GM12892 (cell line): ENCODE measurements at places on chromosomes 11 and 22.

- no peak for DNase-seq
These were observed 23.9 kb downstream of the RTN4R start for GRCh38 chr22:20244250-20244648.

- no peak for DNase-seq
These were observed 9.5 kb downstream of the DRICH1 start for GRCh38 chr22:23622634-23623033.

- DNase-seq: no peak
These were observed 1.0 kb downstream of the SUN2 start for GRCh38 chr22:38754751-38755154.

DNA sequence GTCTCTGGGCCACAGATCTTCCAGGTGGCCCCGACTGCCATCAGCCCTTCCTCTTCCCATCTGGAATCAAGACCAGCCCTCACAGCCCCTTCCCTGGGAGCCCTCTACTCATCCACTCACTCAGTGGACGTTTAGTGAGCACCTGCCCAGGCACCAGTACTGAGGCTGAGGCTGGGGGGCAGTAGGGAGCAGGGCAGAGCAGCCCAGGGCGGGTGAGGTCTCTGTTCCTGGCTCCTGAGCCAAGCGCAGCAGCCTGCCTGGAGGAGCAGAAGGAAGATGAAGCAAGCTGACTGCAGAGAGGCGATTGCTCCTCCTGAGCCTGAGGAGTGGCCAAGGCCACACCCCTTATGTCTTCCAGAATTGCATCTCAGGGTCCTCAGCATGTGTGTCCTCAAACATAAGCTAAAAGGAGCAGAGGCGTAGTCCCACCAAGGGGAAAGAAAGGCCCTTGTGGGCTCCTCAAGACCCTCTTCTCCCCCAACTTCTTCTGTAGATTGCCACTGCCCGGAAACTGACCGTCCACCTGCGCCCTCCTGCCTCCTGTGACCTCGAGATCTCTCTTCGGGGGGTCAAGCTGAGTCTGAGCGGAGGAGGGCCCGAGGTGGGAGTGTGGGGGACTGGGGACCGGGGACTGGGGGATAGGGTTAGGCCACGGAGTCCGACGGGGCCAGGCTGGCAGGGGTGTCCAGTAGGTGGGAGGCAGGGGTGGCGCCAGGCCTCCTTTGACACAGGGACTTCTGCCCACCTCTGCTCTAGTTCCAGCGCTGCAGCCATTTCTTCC lies 5.8 kb downstream of the MAPK8IP2 start:
- peak; percentile 40 for DNase-seq

- no peak for DNase-seq
These were observed 2.1 kb downstream of the CDC42BPG start for GRCh38 chr11:64842366-64842759.

DNA sequence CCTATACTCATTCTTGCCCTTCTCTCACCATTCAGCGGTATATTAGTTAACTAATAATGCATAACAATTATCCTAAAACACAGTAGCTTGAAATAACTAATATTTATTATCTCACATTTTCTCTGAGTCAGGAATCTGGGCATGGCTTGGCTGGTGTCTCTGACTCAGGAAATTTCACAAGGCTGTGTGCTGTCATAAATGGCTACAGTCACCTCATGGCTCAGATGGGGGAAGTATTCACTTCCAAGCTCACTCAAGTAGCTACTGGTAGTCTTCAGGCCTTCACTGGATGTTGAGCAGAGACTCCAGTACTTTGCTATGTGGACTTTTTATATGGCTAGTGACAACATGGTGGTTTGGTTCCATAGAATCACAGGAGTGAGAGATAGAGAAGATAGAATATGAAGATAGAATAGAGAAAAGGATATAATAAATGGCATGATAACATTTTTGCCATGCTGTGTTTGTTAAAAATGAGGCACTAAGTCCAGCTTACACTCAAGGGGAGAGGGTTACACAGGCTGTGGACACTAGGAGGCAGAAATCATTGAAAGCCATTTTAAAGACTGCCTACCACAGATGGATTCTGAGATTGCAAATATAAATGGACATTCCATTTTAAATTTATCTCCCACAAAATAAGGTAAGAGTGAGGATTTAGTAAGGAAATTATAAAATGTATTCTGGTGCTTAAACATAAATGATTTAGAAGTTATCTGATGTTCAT lies 997.8 kb upstream of the CHORDC1 start:
- no peak for DNase-seq

- DNase-seq: no peak
These were observed 56.8 kb upstream of the SHANK2 start for GRCh38 chr11:71309181-71309580.

DNA sequence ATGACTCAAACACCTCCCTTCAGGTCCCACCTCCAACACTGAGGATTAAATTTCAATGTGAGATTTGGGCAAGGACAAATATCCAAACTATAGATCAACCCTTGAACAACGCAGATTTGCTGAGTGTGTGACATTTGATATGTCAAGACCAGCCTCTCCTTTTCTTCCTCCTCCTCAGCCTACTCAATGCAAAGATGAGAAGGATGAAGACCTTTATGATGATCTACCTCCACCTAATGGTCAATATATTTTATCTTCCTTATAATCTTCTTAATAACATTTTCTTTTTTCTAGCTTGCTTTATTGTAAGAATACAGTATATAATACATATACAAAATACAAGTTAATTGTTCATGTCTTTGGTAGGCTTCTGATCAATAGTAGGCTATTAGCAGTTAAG lies 67.5 kb upstream of the MPPED2 start:
- DNase-seq: no peak

DNA sequence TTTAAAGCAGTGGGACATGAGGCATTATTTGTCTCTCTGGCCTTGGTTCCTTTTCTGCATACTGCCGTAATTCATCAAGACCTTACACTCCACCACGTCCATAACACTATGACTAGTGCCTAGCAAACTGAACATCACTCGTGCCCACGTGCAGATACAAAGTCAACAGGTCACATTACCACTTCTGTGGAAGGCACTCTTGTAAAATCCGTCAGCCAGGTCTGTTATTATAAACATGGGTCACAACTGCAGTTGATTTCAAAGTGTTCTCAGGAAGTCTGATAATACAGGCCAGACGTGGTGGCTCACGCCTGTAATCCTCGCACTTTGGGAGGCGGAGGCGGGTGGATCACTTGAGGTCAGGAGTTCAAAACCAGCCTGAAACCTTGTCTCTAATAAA lies 14.1 kb downstream of the VSIG10L2 start:
- DNase-seq: no peak

- DNase-seq: peak; percentile 5
These were observed 4.5 kb upstream of the MUC5B start for GRCh38 chr11:1218256-1218787.

DNA sequence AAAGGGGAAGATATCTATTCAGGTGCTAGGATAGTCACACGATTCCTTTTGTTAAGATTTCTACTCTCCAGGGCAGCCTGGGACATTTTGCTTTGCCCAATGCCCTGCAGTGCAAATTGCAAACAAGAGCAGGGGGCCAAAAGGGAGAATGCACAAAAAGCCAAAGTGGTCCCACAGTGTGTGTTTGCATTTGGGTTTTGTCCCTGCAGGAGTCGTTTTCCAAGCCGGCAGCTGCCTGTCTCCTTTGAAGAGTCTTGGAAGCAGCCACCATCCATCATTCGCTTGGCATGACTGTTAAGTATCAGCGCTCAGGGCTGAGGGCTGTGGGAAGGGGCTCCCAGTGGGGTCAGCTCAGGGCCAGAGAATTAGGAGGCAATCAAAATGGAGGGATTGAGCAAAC lies 184.7 kb downstream of the MIAT start:
- no peak for DNase-seq

DNA sequence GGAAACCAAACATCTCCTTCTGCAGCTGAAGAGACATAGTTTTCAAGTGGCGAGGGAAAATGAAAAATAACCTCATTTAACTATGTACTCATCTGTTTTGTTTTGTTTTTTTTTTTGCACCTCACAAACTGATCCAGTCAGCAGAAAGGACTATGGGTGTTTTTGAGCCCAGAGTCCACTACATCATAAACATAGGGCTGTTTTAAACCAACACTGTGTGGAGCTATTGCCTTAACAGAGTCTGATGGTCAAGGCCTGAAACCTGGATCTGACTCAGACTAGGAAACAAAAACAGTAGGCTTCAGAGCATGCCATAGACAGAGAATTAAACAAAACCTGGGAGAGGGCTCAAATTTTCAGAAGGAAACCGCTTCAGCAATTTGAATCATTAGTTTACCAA lies 99.3 kb upstream of the FSHB start:
- no peak for DNase-seq

- DNase-seq: no peak
These were observed 260.2 kb upstream of the ISX start for GRCh38 chr22:34805771-34806170.

DNA sequence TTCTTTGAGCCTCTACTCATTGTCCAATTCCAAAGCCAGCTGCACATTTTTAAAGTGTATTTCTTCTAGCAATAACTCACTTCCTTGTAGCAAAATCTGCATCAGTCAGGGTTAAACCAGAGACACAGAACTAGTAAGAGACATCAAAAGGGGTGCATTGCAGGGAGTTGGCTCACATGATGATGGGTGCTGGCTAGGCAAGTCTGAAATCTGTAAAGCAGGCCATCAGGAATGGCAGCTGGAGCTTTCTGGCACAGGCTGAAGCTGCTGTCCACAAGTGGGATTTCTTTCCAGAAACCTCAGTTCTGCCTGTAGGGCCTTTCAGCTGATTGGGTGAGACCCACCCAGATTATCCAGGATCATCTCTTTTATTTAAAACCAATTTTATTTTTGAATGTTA lies 698.1 kb downstream of the NTM start:
- DNase-seq: no peak

GRCh38 chr22:23402275-23403151 lies 177.6 kb downstream of the IGLL1 start:
- DNase-seq: peak; percentile 70

- no peak for DNase-seq
These were observed 100.3 kb upstream of the SLC22A12 start for GRCh38 chr11:64490562-64491216.

DNA sequence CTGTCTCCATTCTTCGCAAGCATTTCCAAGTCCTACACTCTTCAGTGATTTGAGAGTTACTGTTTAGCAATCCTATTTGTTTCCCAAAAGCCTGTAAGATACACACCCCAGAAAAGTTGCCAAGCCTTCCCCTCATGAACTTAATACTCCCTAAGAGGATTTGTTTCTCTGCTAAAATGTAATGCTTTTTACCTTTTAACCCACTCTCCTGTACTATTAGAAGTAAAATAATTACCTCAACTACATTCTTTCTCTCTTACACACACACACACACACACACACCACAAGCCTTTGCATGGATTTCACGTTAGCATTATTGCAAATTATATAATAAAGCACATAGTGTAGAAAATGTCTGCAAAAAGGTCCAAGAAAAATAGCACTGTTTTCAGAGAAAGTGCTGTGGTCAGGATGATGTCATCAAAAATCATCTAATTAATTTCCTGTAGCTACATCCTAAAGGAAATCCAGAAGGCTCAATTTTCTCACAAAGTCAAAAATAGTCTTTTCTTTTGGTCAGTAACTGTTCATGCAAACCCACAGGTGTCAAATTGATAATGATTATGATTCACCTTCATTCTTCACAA lies 364.1 kb upstream of the PITPNB start:
- DNase-seq: no peak

DNA sequence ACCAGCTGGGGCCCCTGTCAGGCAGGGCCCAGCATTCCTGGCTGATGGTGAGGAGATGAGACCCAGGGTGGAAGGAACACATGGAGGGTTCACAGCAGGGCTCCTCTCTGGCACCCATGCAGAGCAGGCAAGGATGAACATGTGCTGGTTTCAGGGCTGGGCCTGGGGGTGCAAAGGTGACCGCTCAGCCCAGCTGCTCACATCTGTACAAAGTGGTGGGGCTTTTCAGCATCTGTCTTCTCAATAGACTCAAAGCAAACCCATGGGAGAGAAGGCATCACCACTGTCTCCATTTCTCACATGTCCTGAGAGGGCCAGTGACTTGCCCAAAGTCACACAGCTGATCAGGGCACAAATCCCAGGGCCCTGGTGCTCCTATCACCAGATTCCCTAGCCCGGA lies 27.3 kb upstream of the TCF20 start:
- DNase-seq: no peak

DNA sequence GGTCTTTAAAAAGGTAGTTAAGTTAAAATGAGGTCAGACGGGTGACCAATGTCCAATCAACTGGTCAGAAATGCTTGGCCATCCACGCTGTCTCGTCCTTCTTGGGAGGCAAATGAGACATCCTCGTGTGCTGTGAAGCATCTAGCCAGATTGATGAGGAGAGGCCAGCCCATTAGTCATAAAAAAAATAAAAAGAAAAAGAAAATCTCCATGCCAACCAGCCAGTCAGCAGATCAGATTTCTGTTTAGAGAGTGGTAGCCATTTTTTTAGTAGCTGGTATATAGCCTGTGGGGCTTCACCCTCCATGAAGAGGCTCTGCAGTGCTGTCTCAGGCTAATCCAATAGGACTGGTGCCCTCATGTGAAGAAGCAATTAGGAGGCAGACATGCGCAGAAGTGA lies 343.1 kb upstream of the SYN3 start:
- DNase-seq: no peak

GRCh38 chr11:125239585-125240560 lies 75.3 kb downstream of the PKNOX2 start:
- no peak for DNase-seq

GRCh38 chr22:37808294-37808657 lies 542 bp downstream of the GCAT start:
- DNase-seq: no peak

GRCh38 chr11:420911-421321 lies 6.1 kb upstream of the SIGIRR start:
- no peak for DNase-seq

DNA sequence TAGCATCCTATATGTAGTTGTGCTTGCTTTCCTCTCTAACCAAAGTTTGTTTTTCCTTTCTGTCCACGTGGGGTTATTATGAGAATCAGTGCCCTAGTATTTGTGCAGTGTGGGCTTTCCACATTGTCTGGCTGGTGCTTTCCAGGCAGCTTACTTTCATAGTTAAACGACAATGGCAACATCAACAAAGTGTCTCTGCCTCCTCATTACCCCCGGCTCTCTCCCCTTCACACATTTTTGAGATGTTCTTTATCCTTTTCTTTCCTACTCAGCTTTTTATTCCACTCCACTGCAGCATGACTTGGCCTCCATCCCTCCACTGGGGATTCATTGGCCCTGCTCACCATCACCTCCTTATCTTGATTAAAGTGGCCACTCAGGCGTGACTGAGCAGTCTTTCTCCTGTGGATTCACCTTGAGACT lies 19.1 kb downstream of the SPECC1L start:
- no peak for DNase-seq

- DNase-seq: peak; percentile 89
These were observed 1.0 kb upstream of the EP300 start for GRCh38 chr22:41091132-41092022.

GRCh38 chr22:39789788-39790187 lies 103.8 kb downstream of the ENTHD1 start:
- no peak for DNase-seq

GRCh38 chr11:16924826-16925560 lies 89.2 kb downstream of the PLEKHA7 start:
- DNase-seq: no peak
